GM10248 (cell line): ENCODE measurements at places on chromosomes 7 and 10.

DNA sequence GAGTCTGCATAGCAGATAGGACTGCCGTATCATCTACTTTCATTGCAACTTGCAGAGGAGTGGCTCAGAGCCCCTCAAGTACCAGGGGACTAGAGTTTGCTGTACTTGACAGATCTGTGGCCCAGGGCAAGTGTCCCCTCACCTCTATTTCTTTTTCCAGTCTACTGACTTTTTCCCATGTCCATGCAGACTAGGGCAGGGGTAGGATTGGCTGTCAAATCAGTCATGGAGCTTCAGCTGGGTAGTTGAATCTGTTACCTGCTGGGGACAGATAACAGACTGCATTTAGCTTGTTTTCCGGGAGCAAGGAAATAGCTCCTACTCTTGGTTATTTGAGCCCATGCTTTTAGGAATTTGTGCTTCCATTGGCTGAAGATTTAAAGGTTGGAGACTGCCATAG is 121.0 kb upstream of the CDK13 start:
- DNase-seq: no peak

GRCh38 chr10:83276971-83277370 is 862.3 kb upstream of the GHITM start:
- no peak for DNase-seq

DNA sequence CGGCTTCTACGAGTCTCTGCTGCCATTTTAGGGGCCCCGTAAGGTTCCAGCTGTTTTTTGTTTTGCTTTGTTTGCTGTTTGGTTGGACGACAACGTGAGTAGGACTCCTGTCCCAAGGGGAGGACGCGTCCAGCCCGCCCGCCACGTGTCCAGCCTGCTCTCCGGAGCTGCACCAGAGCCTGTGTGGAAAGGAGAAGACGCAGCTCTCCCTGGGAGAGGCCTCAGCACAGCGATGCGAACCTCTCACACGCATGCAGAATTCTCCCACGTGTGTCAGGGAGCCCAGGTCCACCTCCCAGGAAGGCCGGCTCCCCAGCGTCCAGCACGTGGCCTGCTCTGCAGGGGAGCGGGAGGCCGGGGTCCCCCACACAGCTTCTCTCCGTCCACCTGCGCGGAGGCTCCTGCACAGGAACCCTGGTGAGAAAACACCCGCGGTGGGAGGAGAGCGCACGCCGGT is 36.4 kb upstream of the DNAJB6 start:
- DNase-seq: no peak

GRCh38 chr10:3889961-3890522 is 105.0 kb upstream of the KLF6 start:
- no peak for DNase-seq

DNA sequence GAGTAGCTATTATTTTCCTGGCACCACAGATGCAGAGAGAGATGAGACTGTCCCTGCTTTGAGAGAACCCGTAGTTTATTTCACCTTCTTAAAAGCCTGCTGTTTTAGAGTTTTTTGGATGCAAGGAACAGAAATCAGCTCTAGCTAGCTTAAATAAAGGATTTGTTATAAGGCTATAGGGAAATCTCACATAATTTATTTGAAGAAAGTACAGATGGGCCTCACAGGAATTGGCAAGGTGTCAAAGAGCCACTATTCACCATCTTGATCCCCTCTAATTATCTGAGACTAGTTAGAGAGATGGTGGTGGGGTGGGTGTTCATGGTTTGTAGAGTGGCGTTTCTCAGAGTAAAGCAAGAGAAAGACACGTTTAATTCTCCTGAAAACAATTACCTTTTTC is 7.3 kb downstream of the KMT2E start:
- no peak for DNase-seq

DNA sequence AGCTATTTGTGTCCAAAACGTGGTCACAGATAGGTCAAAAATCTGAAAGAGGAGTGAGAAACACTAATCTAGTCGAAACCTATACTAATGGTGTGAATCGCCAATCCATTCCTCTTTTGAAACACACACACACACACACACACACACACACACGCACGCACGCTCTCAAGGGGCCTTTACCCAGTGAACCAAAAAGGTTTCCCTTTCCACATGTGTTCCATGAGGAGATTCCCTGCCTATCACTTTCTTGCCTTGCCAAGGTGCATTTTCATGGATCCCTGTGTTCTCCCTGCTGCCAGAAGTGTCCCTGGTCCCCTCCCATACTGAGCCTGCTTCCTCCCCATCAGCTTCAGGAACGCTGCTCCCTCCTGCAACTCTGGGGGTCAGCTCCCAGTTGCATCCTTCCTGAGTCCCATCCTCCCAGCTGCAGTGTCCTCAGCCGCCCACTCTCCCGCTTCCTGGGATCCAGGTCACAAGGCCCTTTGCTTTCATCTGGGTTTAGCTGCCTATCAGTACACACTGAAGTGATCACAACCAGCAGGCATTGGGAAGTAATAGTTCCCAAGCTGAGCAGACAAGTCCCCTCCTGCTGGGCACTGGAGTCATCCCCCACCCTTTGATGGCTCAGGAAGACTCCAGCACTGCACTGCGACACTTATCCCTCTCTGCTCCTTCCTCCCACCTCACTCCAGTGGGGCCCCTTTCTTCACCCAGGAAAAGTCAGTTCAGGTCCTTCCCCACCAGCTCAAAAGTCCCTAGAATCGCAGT is 49.2 kb upstream of the KCNMA1 start:
- DNase-seq: no peak

DNA sequence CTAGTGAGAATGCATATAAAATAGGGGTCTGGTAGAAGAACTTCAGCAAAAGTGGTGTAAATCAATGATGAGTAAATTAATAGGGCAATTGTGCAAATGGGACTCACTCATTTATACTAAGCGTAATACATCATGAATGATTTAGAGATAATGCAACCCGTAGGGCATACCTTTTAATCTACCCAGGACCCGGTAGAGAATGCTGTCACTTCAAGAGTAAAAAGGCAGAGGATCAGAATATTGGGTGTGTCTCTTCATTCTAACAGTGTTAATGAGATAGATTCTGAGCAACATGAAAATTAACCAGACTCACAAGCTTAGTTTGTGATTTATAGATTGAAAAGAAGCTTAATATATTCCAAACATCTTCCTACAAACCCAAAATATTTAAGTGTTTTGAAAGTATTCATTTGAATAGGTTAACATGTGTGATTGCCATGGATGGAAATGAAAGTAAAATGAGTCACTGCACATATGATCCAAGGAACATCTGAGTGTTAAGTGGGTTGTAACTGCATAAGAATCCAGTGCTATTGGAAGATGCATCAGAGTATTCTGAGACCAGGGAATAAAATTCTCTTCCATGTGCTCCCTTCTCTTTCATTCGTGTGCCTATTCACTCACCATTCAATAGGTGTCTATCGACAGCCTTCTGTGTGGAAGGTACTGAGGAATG is 690.6 kb downstream of the AUTS2 start:
- DNase-seq: no peak
